ENCODE measurements at places on chromosomes 5 and 9. TPM values are rescaled to one million over a fixed set of nuclear protein-coding genes. Genes with fewer than 3 reads are reported as not detected.

- no peaks in the 10 kb centered on the region for H3K36me3 ChIP-seq
- H3K27me3 ChIP-seq, result peaks cover 52% of the 10 kb centered on the region
- H3K27ac ChIP-seq, result no peak overlapping the region
Observed at GRCh38 chr5:79236362-79236969, 535 bp downstream of the JMY start.

- no peak overlapping the region for H3K4me3 ChIP-seq
- peaks cover 9% of the 10 kb centered on the region for H3K36me3 ChIP-seq
- no peak overlapping the region for H3K27ac ChIP-seq
- H3K27me3 ChIP-seq, result no peaks in the 10 kb centered on the region
- DNase-seq, result no peak
- H3K4me1 ChIP-seq, result no peaks in the 10 kb centered on the region
Observed at GRCh38 chr9:72187121-72187695, 38.0 kb downstream of the GDA start.

- no peak overlapping the region for H3K4me3 ChIP-seq
- peaks cover 5% of the 10 kb centered on the region for H3K27me3 ChIP-seq
- no peak for DNase-seq
- H3K27ac ChIP-seq, result no peak overlapping the region
- no peaks in the 10 kb centered on the region for H3K36me3 ChIP-seq
Observed at GRCh38 chr5:91189480-91190313, 193.4 kb downstream of the ARRDC3 start.

DNA sequence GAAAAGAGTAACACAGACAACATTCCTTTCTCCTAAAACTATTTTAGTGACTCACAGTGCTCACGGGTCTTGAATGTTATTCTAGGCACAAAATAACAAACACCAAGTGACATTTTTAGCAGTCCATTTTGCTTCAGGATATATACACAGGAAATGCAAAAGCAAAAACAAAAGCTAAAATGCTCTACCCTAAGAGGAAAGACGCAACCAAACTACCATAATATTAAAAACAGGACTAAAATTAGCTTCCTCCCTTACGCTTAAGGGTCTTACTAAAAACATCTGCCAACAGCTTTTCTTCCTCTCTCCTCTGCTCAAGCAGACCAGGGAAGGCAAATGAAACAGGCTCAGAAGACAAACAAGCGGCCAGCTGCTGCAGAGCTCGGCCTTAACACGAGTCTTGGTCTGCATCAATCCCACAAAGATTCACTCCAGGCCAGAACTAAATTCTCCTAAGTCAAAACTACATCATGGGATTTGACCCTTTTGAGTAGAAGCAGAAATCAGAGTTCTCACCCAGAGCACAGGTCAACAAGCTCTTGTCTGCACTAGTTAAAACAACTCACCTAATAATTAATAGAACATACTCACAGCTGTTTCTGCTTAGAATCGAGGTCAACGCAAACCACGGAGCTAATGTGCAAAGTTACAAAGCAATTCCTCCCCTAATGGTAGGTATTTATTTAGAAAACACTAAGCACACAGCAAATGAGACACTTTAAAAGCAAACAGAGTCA is 62.3 kb downstream of the RAPGEF1 start:
- H3K27ac ChIP-seq, result peak overlapping the region; percentile 8
- H3K27me3 ChIP-seq, result no peaks in the 10 kb centered on the region
- no peak overlapping the region for H3K4me3 ChIP-seq
- peaks cover 67% of the 10 kb centered on the region for H3K4me1 ChIP-seq
- DNase-seq, result no peak

The CHSY3 gene
- total RNA-seq, result 0.91 TPM

DNA sequence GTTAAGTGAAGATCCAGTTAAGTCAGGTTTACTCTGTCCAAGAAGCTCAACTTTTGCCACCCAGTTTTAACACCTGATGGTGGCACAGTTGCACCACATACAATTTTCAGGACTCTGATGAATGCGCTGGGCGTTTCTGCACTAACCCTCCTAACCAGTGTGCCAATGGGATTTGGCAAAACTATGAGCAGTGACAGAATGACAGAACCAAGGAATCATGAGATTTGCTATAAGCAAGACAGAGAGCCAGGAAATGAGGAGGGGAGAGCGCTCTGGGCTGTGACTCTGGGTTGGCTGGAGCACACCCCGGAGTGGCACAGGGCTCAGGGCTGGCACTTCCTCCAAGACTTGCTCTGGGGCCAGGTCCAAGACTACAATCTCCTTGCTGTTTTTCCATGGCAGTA is 84.1 kb downstream of the SH3PXD2B start:
- no peak overlapping the region for H3K27ac ChIP-seq
- H3K4me3 ChIP-seq, result no peak overlapping the region
- H3K27me3 ChIP-seq, result no peaks in the 10 kb centered on the region
- peaks cover 4% of the 10 kb centered on the region for H3K4me1 ChIP-seq

- no peak within 1 kb of the TSS for H3K27ac ChIP-seq
- H3K4me3 ChIP-seq, result no peak within 1 kb of the TSS
- H3K36me3 ChIP-seq, result no peaks in the 10 kb centered on the region
- H3K4me1 ChIP-seq, result no peaks in the 10 kb centered on the region
- H3K27me3 ChIP-seq, result no peaks in the 10 kb centered on the region
Observed at GRCh38 chr9:25678147-25678666, at the start of gene TUSC1. Gene TUSC1 (minus strand): TSS chr9:25678444. CDS start chr9:25678312, 132 bp downstream.

The ASS1 gene
- total RNA-seq, result 4.0 TPM

- H3K4me1 ChIP-seq, result peaks cover 32% of the 10 kb centered on the region
- peak overlapping the region; percentile 75 for H3K27ac ChIP-seq
- DNase-seq, result peak; percentile 31
- H3K27me3 ChIP-seq, result peaks cover 43% of the 10 kb centered on the region
- peak overlapping the region; percentile 85 for H3K4me3 ChIP-seq
Observed at GRCh38 chr5:178116143-178116885, 3.0 kb downstream of the N4BP3 start.

The NUTM2G gene
- total RNA-seq, result not detected

The GABRA1 gene
- not detected for total RNA-seq

The DOK3 gene
- total RNA-seq, result 10.5 TPM

DNA sequence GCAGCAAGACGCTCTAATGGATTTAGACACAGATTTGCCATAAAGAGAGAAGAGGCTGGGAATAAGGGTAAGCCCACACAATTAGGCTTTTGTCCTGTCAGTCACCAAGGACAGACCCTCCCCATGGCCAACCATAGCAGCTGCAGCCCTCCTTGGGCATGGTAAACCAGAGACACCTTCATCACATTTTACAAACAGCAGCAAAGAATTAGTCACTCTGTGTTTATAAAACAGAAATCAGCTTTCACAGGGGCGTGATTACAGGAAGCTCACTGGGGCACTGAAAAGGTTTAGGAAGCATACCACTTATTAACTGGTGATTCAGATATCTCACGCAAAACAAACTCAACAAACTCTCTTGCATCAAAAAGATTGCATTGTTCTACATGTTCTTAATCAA is 37.3 kb upstream of the ZNF622 start:
- H3K27me3 ChIP-seq, result no peaks in the 10 kb centered on the region
- H3K4me1 ChIP-seq, result peaks cover 9% of the 10 kb centered on the region
- no peak overlapping the region for H3K27ac ChIP-seq

DNA sequence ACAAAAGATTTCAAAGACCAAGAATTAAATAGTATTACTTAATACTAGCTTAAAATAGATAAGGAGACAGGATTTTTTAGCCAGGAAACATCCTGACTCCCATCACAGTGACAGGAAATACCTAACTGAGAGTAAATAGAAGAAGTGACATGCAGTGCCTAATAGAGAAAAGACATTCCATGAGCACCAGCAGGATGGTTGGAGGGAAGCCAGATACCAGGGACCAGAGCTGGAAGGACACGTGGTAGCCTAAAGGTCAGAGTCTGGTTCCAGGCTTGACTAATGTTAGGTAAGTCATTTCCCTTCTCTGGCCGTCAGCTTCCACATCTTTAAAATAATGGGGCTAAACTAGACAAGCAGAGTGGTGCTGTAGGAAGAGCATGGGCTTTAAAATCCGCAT is 41.6 kb downstream of the CDK5RAP2 start:
- peaks cover 10% of the 10 kb centered on the region for H3K4me1 ChIP-seq
- no peak for DNase-seq
- no peak overlapping the region for H3K4me3 ChIP-seq

DNA sequence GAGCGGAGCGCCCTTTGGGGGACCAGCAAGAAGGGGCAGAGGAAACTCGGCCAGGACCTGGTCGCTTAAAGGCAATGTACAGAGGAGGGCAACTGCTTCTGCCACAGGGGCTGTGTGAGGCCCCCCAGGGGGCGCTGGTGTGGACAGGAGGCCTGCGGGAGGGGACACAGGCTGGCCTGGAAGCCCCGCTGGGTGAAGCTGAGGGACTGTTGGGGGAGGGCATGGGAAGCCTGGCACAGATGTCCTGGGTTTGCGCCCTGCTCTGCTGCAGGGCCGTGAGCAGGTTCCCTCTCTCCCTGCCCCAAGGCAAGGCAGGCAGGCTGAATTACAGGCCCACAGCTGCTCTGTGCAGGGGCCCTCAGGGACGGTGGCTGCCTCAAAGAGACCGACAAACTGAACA is 5.4 kb downstream of the MED22 start:
- H3K27me3 ChIP-seq, result no peaks in the 10 kb centered on the region
- no peak for DNase-seq
- H3K4me1 ChIP-seq, result peaks cover 10% of the 10 kb centered on the region

The ITGA2 gene
- 1.7 TPM for total RNA-seq

DNA sequence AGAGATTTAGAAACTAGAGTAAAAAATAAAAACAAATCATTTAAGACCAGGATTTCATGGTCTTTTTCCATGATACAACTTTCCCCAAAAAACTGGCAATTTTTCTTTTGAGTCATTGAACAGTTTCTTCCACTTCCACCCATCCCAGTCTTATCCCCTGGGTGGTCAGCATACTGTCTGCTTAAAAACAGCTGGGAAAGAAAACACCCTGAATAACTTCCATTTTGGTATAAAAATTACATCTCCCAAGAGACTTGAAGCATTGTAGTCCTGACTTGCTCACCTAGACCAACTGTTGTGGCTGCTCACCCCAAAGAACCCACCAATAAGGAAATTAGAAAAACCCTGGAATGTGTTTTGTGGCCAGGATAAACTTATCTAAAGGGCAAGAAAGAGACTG is 731.3 kb downstream of the NR2F1-AS1 start:
- peaks cover 15% of the 10 kb centered on the region for H3K4me1 ChIP-seq
- no peak for DNase-seq
- H3K4me3 ChIP-seq, result no peak overlapping the region
- no peaks in the 10 kb centered on the region for H3K27me3 ChIP-seq
- no peaks in the 10 kb centered on the region for H3K36me3 ChIP-seq

DNA sequence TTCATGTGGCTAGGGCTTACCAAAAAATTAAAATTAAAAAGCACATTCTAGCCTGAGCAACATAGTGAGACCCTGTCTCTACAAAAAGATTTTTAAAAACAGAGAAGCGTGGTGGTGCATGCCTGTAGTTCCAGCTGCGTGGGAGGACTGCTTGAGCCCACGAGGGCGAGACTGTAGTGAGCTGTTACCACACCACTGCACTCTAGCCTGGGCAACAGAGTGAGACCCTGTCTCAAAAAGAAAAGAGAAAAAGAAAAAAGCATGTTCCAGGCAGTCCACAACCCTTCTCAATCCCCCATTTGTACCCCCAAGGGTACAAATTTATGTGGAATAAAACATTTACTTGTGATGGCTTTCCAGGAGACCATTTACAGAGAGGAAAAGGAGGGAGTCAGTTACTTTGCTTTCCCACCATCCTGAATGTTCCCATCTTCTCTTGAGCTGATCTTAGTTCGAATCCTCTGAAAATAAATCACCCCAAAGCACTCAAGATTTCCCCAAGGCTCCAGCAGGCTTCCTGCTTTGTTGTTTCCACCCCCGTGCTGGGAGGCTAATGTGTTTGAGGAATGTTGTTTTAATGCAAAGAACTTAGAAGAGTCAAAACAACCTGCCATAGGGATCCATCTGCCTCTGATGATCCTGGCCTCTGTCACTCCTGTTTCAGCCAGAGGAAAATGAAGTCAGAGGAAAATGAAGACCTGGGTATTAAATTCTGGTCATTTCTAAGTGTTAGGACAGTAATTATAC is 384.7 kb downstream of the BNC2 start:
- no peak for DNase-seq
- H3K4me1 ChIP-seq, result peaks cover 10% of the 10 kb centered on the region
- H3K27ac ChIP-seq, result no peak overlapping the region
- H3K27me3 ChIP-seq, result no peaks in the 10 kb centered on the region

DNA sequence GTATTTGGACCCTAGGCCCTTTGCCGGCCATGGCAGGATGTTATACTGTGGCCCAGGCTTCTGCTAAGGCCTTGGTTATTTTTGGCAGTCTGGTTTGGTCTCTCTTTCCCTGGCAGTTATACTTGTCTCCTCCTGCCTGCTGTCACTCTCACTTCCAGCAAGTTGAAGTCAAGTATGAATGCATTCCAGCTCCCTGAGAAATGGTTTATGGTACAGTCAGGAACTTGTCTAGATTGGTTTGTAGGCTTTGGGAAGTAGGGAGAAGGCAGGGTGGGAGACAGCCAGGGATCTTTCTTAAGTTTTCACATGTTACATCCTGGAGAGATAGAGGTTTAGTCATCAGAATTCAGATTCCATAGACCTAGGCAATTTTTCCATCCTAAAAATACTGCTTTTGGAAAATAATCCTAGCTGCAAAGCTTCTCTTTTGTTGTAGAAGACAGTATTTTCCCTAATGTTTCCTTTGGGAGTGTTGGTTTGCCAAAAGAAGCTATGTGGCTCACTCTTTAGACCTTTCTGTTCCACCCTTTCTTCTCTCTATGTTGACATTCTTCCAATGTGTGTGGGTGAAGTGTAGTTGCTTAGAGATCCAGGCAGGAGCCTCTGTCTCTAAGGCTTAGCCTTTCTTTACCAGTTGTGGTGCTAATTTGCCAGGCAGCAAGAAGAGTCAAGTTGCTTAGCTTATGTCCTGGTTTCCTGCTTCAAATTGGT is 2.5 kb upstream of the KDM3B start:
- H3K4me1 ChIP-seq, result peaks cover 16% of the 10 kb centered on the region
- no peaks in the 10 kb centered on the region for H3K27me3 ChIP-seq
- H3K36me3 ChIP-seq, result peaks cover 33% of the 10 kb centered on the region
- no peak overlapping the region for H3K27ac ChIP-seq
- peak overlapping the region; percentile 88 for H3K4me3 ChIP-seq

DNA sequence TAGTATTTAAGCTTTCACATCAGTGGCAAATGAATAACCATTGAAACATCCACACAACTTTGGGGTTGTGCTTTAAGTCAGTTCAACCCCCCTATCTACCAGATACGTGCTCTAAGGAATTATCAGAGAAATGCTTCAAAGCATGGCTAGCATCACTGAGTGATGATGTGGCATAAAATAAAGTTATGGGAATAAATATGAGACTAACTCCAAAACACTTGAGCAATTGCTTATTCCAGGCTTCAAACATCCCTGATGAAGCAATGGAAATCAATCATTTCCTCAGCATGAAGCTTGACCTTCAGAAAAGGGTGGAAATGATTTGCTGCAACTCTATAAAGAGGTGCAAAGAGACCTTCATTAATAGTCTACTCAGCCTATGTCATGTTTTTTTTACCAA is 292.0 kb upstream of the SMC2 start:
- no peak overlapping the region for H3K27ac ChIP-seq
- no peak overlapping the region for H3K4me3 ChIP-seq
- no peaks in the 10 kb centered on the region for H3K36me3 ChIP-seq
- H3K27me3 ChIP-seq, result no peaks in the 10 kb centered on the region
